Endodermal cell (in vitro differentiated cells): ENCODE measurements at places on chromosomes 1 and 21.

DNA sequence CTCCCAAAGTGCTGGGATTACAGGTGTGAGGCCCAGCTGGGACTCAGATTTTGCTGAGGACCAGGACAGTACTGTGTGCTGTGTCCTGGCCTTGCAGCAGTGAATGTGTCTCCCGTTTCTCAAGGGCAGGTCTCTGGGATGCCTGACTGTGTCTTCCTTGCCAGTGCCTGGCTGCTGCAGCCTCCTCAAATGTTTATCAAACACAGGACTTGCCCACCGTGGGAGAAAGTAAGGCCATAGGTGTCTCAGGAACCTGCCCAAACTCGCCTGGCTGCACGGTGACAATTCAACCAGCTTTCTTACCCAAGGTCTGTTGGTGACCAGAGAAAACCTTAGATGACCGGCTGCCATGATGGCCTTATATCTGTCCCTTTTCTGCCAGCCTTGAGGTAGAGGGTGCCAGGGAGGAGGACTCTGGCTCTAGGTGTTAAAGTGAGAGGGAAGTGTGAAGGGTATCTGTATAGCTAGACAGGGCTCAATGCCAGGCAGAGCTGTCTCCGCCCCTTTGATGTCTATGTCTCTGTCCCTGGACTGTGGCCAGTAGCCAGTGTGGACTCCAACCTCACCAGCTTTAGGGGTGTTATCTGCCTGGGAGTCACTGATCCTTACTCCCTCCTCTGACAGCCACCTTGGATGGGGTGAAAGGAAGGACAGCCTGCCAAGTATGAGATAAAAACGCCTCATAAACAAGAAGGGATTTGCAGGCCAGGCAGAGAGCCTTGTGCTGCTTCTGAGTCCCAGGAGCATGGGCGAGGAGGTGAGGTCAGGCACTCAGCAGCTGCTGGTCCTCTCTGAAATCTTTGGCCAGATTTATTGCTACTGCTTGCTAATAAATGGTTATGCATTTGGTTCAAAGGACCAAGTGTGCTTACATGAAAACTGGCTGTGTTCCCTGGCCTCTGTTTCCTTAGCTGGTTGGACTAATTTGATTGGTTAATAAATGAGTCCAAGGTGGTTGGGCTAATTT, 22.3 kb downstream of the IL6R start:
- DNase-seq: peak; percentile 38

- peak; percentile 50 for DNase-seq
These were observed 38.2 kb downstream of the BCL9 start for GRCh38 chr1:147579532-147579931.

DNA sequence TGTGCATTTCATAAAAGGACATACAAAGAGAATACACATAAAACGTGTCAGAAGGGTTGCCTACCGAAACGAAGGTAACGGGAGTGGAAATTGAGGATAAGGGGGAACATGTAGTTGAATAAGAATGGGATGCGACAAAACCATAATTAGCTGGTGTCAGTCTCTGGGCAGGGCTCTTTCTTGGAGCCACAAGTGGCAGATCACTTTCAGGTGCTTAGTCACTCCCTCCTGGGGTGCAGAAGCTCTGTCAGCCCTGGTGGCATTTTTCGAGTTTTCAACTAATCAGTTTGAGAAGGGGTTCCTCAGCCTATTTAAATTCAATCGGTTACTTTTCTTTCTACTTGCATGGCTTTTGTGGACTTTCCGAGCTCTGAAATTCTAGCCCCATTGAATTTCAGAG, 133.9 kb upstream of the IGSF21 start:
- peak; percentile 64 for DNase-seq

GRCh38 chr1:113536182-113536780, 146.0 kb downstream of the MAGI3 start:
- DNase-seq: no peak

GRCh38 chr1:240765732-240766363, 153.9 kb upstream of the GREM2 start:
- DNase-seq: no peak

DNA sequence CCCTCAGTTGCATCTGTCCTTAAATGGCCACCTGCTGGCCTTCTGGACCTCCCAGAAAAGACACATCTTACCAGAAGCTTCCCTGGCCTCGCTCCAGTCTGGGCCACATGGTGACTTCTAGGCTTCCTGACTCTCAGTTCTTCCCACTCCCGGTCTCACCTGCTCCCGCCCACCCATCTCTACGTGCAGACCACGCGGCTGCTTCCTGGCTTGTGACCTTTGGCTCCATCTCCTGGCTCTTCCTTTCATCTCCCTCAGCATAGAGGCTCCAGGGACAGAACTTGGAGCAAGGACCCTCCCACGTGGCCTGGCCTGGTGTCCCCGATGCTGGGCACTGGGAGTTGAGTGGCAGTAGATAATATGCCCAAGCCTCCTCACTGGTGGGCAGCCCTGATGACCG, 124.9 kb upstream of the IRF2BP2 start:
- peak; percentile 61 for DNase-seq

- DNase-seq: no peak
These were observed 2.0 kb upstream of the NCMAP start for GRCh38 chr1:24553931-24554330.

DNA sequence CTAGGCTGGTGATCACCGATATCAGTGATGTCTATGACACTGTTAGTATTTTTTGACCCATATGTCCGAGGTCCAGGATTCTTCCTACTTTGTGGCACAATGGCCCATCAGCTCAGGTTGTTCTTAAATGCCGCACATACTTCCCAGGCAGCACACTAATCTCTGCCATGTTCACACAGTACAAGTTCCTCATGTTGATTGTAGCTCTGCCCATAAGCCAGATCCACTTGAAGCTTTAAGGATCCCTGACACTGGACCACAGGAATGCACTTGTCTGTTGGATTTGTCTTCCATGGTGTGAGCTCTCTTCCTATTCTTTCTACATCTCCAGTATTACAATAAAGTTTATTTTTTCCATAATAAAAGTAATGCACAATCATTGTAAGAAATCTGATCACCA, 69.5 kb downstream of the DDX20 start:
- DNase-seq: no peak

GRCh38 chr1:182507685-182508084, 57.7 kb downstream of the RGSL1 start:
- no peak for DNase-seq

DNA sequence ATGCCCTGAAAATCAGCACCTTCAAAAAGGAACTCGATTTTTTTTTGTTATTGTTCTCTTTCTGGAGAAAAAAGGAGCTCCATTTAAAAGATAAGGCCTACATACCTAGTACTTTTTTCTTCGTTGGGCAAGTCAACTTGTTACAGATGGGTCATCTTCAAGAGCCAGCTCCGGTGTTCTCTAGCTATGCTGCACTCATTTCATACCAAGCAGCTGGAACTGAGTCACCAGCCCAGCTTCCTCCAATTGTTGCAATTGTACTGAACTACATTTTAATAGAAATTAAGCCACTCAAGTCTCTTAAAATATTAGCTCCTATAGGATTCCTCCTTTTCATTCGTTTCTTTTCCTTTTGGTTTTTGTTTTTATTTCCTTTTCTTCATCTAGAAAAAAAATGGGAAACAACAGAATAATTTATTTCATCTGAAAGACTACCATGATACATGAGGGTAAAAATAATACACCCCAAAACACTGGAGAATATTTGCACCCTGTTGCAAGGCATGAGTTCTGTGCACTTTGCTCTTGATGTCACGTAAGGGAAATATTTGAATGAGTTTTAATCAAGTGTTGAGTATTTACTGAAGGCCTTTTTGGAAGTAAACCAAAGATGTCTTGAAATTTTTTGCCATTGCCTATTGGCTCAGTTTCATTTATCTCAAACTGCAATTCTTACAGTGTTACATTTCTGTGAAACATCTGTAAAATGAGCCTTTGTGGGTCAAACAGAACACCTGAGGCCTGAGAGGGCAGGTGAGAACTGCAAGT, 60.5 kb downstream of the CLIC4 start:
- DNase-seq: no peak

DNA sequence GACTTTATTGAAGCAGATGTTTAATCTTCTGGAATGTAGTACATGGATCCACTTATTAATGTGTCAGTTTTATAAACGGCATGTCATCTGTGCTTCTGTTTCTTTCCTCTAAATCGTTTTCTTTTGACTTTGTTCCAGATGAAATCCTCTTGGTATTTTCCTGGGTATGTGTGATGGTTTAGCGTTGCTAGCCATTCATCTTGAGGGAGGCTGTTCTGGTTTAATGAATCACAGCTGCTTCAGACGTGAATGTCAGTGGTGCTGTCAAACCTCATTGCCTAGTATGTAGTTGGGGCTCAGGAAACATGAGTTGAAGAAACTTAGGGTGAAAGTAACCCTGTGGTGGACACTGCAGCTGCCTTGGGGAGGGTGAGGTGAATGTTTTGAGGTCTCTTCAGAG, 33.2 kb downstream of the KCNK1 start:
- no peak for DNase-seq

DNA sequence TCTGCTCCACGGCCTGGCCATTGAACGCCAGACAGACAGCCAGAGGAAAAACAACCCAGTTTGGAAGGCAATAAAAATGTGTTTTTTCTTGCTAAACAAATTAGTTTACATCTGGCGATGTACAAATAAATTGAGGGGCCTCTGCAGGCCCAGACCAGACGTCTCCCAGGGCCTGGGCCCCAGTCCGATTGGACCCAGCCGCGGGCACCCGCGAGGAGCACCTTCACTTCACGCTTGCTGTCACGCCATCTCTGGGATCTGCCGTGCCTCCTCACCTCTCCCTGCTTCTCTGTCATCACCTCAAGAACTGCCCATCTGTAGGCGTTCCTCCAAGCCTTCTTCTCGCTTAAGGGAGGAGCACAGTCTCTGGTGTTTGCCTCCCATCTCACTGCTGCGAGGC, 61.5 kb downstream of the GLIS1 start:
- no peak for DNase-seq

- DNase-seq: peak; percentile 38
These were observed 71.3 kb upstream of the MUTYH start for GRCh38 chr1:45411510-45411899.
